ENCODE measurements at places on chromosomes 5 and 9.

DNA sequence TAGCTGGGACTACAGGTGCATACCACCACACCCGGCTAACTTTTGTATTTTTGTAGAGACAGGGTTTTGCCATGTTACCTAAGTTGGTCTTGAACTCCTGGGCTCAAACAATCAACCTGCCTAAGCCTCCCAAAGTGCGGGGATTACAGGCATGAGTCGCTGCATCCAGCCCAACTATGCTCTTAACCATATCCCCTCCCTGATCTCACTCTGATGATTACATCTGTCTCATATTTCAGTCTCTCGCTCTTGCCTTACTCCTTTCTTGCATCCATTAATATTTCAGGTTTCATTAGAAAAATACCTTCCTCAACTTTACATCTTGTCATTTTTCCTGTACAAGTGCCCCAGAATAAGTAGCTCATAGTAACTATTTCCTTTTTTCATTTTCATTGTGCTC lies 61.0 kb upstream of the BASP1 start:
- no peak for DNase-seq

DNA sequence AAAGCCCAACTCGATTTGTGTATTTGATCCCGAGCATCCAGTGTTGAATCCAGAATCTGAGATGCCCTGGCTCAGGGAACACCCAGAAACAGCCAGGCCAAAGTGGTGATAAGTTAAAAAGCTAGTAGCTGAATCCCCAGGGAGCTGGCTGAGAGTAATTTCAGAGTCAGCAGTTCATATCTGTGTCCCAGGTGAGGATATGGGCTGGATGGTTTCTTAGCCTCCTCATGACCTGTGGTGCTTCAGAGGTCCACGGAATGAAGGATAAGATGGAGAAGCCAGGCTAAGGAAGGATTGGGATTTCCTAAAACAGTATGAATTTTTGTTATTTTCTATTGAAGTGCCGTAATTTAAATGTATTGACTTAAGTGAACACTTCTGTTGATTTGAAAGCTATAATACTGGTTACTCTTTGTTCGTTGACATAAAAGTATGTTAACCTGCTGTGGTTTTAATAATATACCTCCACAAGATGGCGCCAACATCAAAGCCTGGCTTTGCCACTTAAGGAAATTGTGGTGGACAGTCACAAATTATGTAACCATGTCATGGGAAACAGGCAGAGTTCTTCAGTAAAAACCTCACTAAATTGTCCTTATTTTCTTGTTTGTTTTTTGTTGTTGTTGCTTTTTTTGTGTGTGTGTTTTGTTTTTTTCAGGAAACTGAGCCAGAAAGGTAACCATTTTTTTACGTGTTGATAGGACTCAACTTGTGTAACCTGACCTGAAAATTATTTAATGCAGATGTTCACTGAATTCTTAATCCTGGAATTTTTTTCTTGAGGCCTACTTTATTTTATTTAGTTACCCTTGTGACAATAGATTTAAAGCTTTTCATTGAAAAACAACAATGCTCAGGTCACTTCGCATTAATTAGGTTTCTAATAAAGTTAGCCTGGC lies 11.4 kb downstream of the MTAP start:
- DNase-seq, result peak; percentile 83

DNA sequence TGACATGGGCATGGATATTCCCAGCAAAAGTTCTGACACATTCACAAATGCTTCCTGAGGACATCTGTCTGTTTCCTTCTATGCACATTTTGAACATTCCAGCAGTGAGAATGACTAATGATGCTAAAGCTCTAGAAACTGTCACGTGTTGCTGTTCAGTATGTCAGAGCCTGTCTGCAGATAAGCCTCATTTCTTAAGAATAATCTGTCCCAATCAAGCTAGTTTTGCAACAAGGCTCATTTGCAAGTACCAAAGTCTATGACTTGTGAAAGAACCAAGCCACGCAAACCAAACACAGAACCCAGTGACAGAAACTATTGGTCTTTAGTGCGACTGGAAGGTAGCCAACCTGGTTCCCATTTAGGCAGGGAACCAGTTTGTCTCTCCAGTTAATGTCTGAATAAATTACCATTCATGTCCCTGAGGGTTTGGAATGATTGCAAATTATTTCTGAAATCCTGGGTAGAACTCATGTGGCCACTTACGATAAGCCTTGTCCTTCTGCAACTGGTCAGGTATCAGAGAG lies 178.5 kb downstream of the C9orf152 start:
- peak; percentile 94 for DNase-seq

- no peak for DNase-seq
Observed at GRCh38 chr9:114223564-114224246, 68.4 kb downstream of the COL27A1 start.

GRCh38 chr5:143418140-143418866 lies 14.8 kb upstream of the NR3C1 start:
- no peak for DNase-seq

DNA sequence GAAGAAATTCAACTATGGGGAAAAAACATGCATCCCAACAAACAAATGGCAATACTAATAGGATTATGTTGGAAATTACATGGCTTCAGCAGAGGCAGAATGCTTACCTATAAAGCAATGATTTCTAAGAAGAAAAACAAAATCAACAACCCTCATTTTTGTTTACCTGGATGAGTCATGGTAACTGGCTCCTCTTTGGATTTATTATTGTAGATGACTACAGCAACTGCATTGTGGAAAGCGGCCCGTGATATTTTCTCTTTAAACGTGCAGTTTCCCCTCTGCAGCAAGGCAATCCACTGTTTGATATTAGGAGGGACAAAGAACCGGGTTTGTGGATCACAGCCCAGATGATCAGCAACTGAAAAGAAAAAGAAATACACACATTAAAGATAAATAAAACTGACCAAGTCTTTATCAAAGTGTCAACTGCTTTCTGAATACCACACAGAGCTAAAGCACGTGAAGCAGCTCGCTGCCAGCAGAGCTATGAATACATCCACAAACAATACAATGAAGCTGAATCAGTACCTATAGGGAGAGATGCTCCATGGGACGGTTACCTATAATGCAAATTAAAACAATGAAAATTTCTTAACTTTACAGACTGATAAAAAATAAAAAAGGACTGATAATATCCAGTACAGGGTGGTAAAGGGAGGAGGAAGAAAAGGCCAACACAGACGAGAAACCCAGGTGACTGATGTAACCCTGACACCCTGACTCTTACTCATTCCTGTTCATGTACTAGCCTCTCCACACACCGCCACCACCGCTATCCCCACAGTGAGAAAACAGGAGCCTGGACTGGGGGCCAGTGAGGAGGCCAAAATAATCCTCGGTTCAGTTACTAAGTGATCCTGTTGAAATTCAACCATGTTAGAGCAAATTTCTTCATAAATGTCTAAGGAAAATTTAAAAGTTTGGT lies 31.0 kb downstream of the RNF130 start:
- DNase-seq, result no peak
